ENCODE measurements at places on chromosomes 16 and 17.

DNA sequence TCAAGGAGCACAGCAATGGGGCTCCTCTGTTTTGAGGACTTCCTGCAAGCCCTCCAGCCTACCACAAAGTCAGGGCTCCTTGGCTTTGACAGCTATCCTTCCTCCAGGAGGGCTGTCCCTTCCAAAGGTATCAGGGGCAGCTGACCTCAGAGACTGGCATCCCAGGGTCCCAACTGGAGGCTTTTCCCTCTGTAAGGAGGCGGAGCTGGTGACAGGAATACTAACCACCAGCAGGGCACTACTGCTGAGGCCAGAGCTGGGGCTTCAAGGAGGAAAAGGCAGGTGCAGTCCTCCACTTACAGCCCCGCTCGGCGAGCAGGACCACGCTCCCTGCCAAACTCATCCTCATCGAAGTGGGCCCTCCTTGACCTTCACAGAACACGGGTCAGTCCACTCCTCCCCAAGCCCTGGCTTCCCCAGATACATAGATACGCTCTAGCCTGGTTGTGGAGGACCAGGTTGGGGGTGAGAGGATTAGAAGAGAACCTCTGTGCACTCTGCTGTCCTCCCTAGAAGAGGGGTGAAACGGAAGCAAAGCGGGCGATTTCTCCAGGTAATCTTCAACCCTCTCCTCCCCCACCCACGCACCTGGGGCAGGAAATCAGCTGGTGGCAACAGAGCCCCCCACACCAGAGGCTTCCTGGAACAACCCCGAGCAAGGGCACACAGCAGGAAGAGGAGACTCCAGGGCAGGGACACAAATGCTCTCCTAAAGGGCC, 20.5 kb downstream of the ST3GAL2 start:
- DNase-seq = no peak

- DNase-seq = peak; percentile 58
These were observed 27.5 kb downstream of the TOM1L2 start for GRCh38 chr17:17944743-17945142.

GRCh38 chr17:19414396-19415280, 3.6 kb downstream of the RNF112 start:
- no peak for DNase-seq

DNA sequence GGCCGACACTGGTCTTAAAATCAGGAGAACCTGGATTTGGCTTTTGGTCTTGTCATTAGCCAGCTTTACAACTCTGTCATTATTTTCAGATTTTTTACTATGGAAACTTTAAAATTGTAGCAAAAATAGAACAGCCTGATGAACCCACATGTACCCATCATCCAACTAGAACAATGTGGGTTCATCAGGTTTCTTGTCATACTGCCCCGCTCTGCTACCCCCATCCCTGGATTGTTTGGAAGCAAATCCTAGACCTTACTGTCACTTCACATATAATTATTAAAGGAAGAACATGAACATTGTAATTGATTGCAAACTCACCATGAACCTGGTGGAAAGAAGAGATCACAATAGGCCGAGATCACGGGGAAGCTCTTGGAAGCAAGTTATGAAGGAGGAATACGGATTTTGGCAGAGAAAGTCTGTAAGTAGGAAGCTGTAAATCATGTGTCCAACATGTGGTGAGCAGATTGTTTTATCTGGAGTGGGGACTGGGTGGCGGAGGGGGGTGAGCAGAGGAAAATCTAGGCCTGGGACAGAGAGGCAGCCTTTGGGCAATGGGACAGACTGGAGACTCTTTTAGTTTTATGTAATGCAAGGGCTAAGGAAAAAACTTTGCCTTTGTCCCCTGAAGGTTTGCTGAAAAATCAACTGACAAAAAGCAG, 67.0 kb downstream of the PITPNC1 start:
- no peak for DNase-seq

- DNase-seq = no peak
These were observed 36.5 kb upstream of the BCAS3 start for GRCh38 chr17:60641126-60641525.

- DNase-seq = no peak
These were observed 5.0 kb upstream of the BRD7 start for GRCh38 chr16:50373780-50374179.

DNA sequence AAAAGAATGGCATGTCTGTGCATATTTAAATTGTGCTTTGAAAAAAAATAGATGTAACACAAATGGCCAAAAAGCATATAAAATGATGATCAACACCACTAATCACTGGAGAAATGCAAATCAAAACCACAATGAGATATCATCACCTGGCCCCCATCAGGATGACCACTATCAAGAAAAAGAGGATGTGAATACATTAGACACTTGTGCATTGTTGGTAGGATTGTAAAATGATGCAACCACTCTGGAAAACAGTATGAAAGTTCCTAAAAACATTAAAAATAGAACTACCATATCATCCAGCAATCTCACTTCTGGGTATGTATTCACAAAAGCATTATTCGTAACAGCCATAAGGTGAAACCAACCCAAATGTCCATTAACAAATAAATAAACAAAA, 91.5 kb downstream of the SPAG9 start:
- DNase-seq = no peak

GRCh38 chr16:56320811-56321558, 104.4 kb downstream of the AMFR start:
- DNase-seq = no peak

- DNase-seq = no peak
These were observed 99.5 kb upstream of the DHX40 start for GRCh38 chr17:59465949-59466307.

- peak; percentile 73 for DNase-seq
These were observed 45.8 kb downstream of the AKAP1 start for GRCh38 chr17:57130708-57131461.

GRCh38 chr17:63476854-63477479, at the start of gene ACE:
ACE (plus strand) TSS chr17:63477061; CDS start chr17:63477095, 34 bp downstream.
- DNase-seq = peak; percentile 57

DNA sequence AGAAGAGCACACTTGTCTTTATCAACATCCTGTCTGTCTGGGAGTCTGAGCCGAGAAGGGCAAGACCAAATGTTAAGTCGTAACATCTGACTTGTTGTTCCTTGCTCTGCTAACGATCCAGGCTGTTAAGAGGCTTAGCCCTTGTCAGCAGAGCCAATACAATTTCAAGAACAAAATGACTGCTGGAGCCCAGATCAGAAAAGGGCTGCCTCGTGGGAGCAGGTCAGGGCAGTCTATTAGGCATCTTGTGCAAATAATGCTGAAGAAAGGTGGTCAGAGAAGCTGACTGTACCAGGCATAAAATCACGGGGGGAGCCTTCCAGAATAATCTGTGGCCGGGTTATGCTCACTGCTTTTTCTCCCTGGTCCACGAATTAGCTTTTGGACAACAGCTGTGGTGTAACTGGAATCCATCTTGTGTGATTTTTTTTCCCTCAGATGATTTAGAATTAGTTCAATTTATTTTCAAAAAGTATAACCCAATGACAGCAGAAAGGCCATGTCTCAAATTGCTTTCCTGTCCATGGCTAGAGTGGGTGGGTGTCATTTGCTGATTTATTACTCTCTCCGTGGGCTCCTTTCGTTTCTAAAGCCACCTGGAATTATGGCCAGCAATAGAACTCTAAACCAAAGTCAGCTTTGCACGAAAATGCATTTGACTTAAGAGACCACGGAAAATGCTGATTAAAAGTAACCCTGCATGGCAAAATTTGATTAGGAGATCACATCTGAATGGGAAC, 221.1 kb upstream of the HSBP1 start:
- peak; percentile 36 for DNase-seq

Data from retina (tissue), 1 donor.